ENCODE measurements at places on chromosomes 5 and 9. TPM values are rescaled to one million over a fixed set of nuclear protein-coding genes. Genes with fewer than 3 reads are reported as not detected.

DNA sequence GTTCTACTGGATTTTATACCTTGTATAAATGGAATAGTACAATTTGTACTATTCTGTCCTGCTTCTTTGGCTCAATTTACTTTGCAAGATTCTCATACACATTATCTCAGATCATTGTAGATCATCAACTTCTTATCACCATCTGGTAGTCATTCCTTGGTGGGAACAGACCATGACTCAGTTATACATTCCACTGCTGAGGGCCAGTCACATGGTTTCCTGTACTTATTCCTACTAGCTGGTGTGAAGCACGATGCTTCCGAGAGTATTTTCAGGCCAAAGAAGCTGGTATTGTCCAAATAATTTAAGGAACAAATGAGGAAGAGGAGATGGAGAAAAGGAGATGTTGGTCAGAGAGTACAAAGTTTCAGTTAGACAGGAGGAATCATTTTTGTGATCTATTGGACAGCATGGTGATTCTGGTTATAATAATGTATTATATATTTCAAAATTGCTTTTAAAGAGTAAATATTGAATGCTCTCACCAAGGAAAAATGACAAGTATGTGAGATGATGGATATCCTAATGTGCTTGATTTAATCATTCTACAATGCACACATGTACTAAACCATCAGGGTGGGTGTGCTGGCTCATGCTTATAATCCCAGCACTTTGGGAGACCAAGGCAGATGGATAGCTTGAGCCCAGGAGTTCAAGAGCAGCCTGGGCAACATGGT, 124.1 kb downstream of the SYK start:
- DNase-seq, result no peak

GRCh38 chr5:171367424-171368370, 20.0 kb upstream of the NPM1 start:
- DNase-seq, result no peak

The TPPP gene
- total RNA-seq, result 0.38 TPM

DNA sequence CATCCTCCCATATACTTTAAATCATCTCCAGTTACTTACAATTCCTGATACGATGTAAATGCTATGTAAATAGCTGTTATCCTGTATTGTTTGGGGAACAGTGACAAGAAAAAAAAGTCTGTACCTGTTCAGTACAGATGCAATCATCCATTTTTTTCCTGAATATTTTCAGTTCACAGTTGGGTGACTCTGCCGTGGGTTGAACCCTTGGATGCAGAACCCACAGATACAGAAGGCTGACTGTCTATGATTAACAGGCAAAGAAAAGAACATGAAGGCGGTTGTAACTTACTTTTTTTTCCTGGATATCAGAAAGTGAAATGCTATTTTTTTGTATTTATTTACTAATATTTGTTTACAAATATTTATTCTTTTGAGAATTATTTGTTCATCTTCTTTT, 33.2 kb downstream of the DAP start:
- DNase-seq, result no peak

The COQ4 gene
- total RNA-seq, result 51.1 TPM

- DNase-seq, result no peak
These were observed 214.1 kb downstream of the PJA2 start for GRCh38 chr5:109195667-109196066.

The GFPT2 gene
- total RNA-seq, result 1.9 TPM

Data from CD8-positive, alpha-beta memory T cell (primary cell).